CD4-positive, alpha-beta T cell treated with Interleukin-2 at 100 ng/mL for 4 hours (primary cell): ENCODE measurements at places on chromosomes 7 and 10.

GRCh38 chr10:47381427-47382379 is 2.4 kb downstream of the ZNF488 start:
- DNase-seq: no peak

DNA sequence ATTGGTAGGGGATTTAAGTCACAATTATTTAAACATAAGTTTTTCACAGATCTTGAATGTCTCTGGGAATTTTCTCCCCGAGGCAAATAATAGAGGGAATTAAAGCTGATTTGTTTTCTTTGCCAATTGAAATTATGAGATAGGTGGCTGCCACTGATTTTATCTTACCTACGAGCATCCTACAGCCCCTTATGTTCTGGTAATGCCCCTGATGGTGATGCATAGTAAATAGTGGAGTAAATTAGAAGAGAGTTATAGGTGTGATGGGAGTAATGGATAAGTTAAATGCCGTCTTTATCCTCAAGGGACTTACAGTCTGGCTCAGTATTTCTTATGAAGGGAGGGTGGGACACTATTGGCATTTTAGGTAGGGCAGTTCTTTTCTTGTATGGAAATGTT is 58.1 kb downstream of the HDAC9 start:
- no peak for DNase-seq

- no peak for DNase-seq
Measured at GRCh38 chr7:39594988-39595620, 28.3 kb upstream of the RALA start.

GRCh38 chr10:132858121-132859081 is 72.5 kb upstream of the NKX6-2 start:
- DNase-seq: no peak

GRCh38 chr7:28088032-28088431 is 92.6 kb downstream of the JAZF1 start:
- no peak for DNase-seq

DNA sequence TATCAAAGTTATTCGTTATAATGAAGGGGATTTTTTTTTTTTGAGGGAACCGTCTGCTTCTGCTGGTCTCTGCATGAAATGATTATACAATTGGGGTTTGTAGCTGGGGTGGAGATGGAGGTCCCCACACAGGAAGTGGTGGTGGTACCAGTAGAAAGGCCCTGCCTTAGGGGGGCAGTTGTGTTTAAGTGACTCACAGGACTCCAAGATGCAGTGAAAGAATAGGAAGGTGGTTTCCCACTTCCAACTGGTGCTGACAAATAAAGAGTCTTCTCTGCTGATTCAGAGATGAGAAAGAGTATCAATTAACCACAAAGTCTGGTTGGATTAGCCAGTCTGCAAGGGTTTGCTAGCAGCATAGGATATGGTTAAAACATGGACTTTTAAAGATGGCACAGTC is 376.0 kb downstream of the SORCS3 start:
- no peak for DNase-seq
